Ovary (tissue), 10 donors: ENCODE measurements at places on chromosomes 13 and 19.

DNA sequence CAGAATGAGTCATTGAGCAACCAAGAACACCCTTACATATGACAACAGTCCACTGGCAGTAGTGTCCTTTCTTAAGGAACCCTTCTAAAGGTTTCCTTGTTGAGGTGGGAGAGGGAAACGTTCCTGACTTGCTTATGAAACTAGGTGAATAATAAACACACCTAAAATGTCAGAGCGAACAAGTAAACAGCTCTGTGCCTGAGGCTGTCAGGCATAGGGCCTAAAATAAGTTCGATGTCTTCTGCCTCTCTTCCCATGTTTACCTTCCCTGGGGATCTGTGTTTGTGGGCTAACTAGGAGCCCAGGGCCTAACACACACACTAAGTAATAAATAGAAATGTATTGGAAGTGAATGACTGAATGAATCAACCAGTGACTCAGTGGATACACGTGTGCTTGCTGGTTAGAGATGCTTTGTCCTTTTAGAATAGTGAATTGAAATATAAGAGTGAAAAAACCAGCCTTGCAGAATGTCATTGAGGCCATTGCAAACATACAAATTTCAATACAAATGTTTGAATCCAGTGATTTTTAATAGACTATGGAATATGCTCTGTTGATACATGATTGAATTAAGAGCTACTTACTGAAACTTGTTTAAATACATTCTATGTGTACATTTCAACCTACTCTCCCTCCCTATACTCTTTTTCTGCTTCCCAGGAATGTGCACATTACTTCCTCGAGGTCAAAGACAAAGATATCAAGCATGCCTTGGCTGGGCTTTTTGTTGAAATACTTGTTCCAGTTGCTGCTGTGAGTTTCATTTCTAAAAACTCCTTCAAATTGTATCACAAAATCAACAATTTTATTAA lies 102.9 kb downstream of the FRY start:
- DNase-seq, result no peak

DNA sequence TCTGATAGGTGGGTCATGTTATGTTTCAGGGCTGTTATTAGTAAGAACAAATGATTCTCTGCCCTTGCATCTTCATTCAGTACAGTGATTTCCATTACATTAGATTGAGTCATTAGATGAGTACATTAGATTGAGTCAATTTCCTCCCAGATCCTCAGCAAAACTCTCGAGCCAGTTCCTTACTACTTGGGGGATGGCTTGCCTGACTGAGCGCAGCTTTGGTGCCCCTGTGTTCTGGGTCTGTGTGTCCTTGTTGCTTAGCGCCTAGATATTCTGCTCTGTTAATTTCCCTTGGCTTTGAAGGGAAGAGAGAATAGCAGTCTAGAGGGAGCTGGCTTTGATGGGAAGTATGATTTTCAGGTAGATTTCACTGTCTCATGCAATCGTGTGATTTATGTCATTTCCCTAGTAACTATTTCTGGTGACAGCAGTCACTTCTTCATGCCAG lies 19.1 kb upstream of the SCEL start:
- DNase-seq, result no peak

- peak; percentile 33 for DNase-seq
Measured at GRCh38 chr19:13089139-13089856, 13.4 kb downstream of the LYL1 start.

- DNase-seq, result no peak
Measured at GRCh38 chr13:98691360-98691759, 61.1 kb downstream of the SLC15A1 start.

DNA sequence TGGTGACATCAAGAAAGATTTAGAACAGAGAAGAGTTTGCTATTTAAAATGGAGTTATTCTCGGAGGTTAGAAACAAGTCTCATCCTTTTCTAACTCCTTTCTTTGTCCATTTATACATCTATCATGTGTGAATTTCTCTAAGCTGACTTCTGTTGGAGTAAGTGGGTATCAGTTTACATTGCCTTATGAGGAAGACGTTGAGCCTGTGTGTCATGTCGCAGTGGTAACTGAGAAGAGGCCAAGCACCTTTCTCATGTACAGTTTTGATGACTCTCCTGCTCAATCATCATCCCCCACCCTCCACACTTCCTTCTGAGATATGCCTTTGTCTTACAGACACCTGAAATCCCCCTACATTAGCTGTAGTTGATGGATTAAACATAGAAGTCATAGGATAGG lies 624.8 kb downstream of the LIG4 start:
- no peak for DNase-seq

DNA sequence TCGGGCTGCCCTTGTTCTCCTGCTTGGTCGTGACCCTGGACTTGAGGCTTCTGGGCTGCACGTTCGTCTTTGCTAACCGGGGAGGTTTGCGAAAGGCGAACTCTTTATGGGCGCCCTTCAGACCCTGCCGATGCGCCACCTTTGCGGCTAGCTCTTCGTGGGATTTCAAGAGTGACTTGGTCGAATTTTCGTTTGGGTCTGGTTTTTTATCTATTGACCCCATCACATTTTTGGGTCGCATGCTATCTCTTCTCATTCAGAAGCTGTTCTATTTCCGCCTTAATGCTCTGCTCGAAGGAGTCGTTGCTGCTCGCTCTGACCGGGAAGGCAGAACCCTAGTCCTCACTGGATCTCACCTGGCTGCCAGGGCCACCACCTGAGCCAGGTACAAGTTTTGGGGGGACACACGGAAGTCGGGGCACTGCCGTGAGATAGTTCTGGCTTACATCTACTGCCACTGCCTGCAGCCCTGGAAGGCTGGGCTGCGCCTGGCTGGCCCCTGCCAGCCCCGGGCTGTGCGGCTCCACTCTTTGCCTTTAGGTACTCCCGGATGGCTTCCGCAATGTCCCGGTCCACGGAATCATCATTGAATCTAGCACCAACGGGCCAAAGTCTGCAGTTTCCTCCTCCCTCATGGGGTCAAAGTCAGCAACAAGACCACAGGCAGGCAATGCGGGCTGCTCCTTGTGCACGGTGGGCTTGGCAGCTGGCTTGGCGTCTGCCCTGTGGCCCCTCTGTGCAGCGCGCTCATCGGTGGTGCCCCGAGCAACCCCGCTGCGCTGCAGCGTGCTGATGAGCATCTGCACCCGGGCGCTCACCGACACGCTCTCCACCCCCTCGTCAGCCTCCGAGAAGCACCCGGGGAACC lies 16.2 kb downstream of the RB1 start:
- DNase-seq, result no peak

DNA sequence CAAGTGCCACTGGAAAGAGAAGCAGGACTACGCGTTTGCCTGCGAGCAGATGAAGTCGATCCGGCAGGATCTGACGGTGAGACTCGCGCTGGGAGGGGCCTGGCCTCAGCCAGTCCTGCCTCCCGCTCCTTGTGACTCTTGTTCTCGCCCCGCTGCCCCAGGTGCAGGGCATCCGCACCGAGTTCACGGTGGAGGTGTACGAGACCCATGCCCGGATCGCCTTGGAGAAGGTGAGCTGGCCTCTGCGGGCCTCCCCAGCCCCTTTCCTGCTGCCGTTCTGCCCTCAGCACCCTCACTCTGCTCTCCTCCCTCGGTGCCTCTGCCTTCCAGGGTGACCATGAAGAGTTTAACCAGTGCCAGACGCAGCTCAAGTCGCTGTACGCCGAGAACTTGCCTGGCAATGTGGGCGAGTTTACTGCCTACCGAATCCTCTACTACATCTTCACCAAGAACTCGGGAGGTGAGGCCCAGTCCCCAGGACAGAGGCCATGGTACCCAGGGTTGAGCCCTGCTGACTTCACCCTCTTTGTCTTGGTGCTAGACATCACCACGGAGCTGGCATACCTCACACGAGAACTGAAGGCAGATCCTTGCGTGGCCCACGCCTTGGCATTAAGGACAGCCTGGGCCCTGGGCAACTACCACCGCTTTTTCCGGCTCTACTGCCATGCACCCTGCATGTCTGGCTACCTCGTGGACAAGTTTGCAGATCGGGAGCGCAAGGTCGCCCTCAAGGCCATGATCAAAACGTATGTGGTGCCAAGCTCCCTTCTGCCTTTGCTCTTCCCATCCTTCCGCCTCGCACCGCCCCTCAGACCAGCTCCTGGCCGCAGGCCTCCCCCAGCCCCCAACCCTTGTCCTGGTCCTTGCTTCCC lies 5.6 kb downstream of the LENG9 start:
- no peak for DNase-seq

DNA sequence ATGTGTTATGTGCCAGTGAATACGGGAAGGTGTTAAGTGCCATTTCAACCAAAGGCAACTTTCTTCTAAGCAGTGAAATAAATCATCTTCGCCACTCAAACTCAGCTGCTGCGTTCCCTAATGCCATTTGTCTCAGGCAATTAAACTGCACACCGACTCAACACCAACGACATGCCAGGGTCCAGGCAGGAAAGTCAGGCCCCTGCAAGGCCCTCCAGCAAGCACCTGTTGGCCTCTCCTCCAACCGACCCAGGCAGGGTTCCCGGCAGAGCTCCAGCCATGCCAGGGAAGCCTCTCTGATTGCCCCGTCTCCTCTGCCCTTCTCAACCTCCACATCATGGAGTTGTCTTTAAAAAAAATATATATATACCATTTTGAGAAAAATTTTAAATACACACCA lies 21.8 kb downstream of the SAFB2 start:
- DNase-seq, result no peak

DNA sequence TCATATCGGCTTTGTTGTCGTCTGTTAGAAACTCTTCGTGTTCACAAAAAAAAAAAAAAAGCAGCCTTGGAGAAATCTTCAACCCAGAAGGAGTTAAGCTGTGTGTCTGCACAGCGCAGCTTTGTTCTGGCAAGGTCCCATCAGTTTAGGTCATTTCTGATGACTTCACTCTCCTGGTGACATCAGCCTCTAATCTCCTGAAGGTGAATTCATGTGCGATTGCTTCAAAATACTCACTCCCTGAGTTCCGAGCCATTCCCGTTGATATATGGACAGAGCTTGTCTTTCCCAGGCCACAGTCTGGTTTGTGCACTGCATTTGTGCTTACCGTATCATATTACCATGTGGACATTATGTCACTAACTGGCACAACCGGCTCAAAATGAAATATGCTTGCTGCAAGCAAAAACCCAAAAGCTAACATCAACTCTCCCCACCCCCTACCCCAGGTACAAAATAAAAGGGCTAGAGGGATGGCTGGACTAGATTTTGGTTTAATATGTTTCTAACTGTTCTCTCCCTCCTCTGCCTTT lies 342.4 kb downstream of the KCNRG start:
- peak; percentile 18 for DNase-seq

DNA sequence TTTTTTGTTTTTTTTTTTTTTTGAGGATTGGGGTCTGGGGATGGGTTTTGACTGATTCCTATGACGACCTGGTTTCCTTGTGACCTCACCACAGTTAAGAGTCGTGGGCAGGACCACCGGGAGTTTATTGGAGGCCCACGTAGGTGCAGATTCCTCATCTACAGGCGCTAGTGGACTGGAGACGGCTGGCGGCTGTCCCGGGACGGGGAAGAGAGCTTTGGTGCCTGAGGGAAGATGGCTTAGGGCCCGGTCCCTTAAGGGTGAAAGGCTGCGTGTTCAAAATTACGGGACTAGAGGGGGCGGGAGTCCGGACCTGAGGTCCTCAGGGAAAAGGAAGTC lies 682 bp upstream of the TEAD2 start:
- peak; percentile 77 for DNase-seq

GRCh38 chr19:17402982-17403855 lies 2.2 kb downstream of the BST2 start:
- DNase-seq, result peak; percentile 78

GRCh38 chr13:99303863-99304521 lies 3.2 kb downstream of the GPR183 start:
- DNase-seq, result no peak

DNA sequence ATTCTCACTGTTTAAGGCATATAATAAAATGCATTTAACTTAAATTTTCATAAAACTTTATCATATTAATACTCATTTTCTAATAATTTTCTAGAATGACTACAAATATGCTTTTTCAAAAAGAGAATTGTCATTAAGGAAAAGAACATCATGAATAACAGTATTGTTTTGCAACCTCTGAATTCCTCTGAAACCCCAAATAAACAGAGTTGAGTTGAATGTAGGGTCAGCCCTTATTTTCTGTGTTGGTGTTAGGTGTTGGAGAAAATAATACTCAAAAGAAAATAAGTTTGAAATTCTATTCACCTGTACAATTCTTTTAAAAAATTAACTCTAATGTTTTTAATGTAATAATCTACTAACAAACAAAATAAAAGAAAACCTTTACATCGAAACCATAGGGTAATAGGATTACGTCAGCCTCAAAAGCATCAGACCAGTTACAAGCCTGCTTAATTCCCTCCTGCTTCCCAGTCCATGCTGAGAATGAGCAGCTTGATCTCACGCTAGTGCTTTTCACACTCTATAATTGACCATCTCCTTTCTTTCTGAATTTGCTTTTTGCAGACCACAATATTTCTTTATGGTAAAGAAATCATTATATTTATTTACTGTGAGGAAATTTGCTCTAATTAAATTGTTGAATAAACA lies 160.9 kb downstream of the PCDH9 start:
- DNase-seq, result no peak

- DNase-seq, result no peak
Measured at GRCh38 chr13:66159511-66159910, 1070.6 kb downstream of the PCDH9 start.

DNA sequence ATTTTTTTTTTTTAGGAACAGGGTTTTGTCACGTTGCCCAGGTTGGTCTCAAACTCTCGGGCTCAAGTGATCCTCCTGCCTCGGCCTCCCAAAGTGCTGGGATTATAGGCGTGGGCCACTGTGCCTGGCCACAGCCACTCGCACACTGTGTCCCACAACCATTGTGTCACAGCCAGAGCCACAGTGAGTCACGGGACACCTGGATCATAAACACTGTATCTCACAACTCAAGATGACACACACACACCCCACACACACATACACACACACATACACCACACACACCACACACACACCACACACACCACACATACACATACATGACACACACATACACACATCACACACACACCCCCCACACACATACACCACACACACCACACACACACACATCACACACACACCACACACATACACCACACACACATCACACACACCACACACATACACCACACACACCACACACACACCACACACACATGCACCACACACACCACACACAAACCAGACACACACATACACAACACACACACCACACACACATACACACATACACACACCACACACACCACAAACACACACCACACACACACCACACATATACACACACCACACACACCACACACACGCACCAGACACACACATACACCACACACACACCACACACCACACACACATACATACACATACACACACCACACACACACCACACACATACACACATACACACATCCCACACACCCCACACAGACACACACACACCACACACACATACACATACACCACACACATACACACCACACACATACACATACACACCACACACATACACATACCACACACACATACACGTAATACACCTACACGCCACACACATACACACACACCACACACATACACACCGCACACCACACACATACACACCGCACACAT lies 16.2 kb downstream of the ELAVL3 start:
- DNase-seq, result no peak
